ENCODE measurements at places on chromosomes 3 and 15. TPM values are rescaled to one million over a fixed set of nuclear protein-coding genes. Genes with fewer than 3 reads are reported as not detected.

Gene CLDN18
- total RNA-seq = not detected

Gene GRIP2
- total RNA-seq = not detected

Gene CCDC33
- total RNA-seq = not detected

Gene GCSAM
- 6.5 TPM for total RNA-seq

Gene SLC27A2
- total RNA-seq = 0.22 TPM

DNA sequence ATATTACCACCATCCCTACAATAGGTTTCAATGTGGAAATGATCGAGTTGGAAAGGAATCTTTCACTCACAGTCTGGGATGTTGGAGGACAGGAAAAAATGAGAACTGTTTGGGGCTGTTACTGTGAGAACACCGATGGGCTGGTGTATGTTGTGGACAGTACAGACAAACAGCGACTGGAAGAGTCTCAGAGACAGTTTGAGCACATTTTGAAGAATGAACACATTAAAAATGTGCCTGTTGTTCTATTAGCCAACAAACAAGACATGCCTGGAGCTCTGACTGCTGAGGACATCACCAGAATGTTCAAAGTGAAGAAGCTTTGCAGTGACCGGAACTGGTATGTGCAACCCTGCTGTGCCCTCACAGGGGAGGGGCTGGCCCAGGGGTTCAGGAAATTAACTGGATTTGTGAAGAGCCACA is 510 bp downstream of the ARL14 start:
- no peaks in the 10 kb centered on the region for H3K4me1 ChIP-seq
- H3K27ac ChIP-seq = no peak overlapping the region
- DNase-seq = no peak
- no peaks in the 10 kb centered on the region for H3K36me3 ChIP-seq
- H3K4me3 ChIP-seq = no peak overlapping the region
- H3K27me3 ChIP-seq = no peaks in the 10 kb centered on the region

DNA sequence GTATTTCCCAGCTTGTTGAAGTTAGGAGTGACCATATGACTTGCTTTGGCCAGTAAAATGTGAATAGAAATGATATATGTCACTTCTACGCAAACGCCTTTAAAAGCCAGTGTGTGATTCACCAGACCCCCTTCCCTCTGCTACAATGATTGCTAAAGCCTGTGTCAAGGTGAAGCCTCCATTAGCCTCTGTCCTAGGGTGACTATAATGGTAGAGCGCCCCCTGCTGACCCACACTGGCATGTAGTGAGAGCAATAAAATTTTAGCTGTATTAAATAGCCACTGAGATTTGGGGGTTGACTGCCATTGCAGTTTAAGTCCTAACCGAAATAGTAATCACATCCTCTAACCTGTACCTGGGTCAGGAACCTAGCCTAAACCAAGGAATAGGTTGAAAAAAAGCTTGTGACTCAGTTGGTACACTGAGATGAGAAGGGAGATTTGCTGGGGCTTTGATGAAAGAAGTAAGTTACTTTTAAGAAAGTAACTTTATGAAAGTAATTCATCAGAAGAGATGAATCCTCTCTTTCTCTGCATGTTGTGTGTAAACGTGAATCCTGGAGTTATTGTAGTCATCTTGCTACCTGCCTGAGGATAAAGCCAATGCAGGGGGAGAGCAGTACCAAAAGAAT is 52.6 kb downstream of the GTF2E1 start:
- no peak overlapping the region for H3K4me3 ChIP-seq
- H3K27ac ChIP-seq = no peak overlapping the region
- peak; percentile 87 for DNase-seq
- no peaks in the 10 kb centered on the region for H3K36me3 ChIP-seq

DNA sequence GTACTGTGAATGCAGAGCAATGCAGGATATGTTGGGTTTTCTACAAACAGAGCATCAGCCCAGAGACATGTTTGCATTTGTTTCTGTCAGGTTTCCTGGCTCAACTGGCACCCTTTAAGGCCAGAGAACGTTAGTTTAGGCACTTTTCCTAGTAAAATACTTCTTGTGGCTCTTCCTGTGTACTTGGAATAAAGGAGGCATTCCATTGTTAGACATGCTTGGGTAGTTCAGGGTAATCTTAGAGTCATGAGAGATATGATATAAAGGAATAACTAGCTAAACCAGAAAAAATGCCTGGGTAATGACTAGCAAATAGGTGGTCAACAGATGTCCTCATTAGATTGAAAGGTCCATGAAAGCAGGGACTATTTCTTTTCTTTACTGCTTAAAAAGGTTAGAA is 60.4 kb upstream of the RBM5 start:
- H3K4me1 ChIP-seq = no peaks in the 10 kb centered on the region
- H3K27me3 ChIP-seq = no peaks in the 10 kb centered on the region
- H3K36me3 ChIP-seq = peaks cover 27% of the 10 kb centered on the region
- no peak for DNase-seq

GRCh38 chr15:28128031-28128430 is 28.9 kb upstream of the OCA2 start:
- H3K27me3 ChIP-seq = no peaks in the 10 kb centered on the region
- H3K36me3 ChIP-seq = peaks cover 68% of the 10 kb centered on the region
- DNase-seq = no peak
- no peak overlapping the region for H3K4me3 ChIP-seq
- peaks cover 59% of the 10 kb centered on the region for H3K4me1 ChIP-seq
- H3K27ac ChIP-seq = no peak overlapping the region

DNA sequence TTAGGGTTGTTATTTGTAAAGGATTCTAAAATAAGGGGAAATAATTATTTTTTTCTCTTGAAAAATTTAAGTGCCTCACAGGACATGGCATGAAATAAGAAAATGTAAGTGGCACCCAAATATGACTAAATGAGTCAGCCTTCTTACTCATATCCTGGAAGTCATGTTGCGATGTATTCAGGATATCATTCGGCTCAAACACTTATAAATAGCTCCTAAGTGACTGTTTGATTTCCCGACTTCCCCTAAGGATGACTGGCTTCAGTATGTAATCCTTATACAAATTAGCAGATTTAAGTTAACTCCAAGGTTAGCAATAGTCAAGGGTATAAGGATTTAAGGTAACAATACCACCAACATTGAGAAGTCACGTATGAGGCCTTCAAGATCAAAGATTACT is 57.3 kb upstream of the OSTN start:
- DNase-seq = no peak
- H3K4me1 ChIP-seq = no peaks in the 10 kb centered on the region
- H3K36me3 ChIP-seq = no peaks in the 10 kb centered on the region
- no peaks in the 10 kb centered on the region for H3K27me3 ChIP-seq
- H3K27ac ChIP-seq = no peak overlapping the region

DNA sequence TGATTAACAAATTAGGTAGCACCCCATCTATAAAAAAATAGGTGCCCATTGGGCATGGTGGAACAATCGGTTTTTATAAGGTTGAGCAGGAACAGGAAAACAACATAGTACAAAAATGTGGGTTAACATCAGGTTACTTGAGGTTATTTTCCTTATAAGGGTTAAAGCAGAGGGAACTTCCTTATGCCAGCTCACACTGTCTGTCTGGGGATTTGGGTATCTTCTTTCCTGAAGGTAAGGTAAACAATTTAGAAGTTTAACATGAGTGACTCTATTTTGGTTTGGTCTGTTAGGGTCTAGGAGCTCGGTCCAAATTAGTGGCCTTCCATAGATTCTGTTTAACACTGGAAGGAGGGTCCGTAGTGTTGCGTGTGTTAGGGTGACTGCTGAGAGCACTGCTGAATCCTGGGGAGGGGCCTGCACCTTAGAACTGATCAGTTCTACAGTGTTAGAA is 14.7 kb downstream of the CHD2 start:
- peak overlapping the region; percentile 91 for H3K27ac ChIP-seq
- peaks cover 83% of the 10 kb centered on the region for H3K4me1 ChIP-seq
- peak; percentile 78 for DNase-seq
- H3K4me3 ChIP-seq = peak overlapping the region; percentile 49

- H3K4me1 ChIP-seq = no peaks in the 10 kb centered on the region
- no peaks in the 10 kb centered on the region for H3K36me3 ChIP-seq
- DNase-seq = no peak
- H3K27me3 ChIP-seq = no peaks in the 10 kb centered on the region
- no peak overlapping the region for H3K27ac ChIP-seq
Observed at GRCh38 chr3:186383026-186383993, 21.3 kb upstream of the DGKG start.
